ENCODE measurements at places on chromosomes 1 and 21. TPM values are rescaled to one million over a fixed set of nuclear protein-coding genes. Genes with fewer than 3 reads are reported as not detected.

SLC35E2B gene
- 17.4 TPM for total RNA-seq

GNPAT gene
- total RNA-seq, result 20.6 TPM

CHML gene
- 4.1 TPM for total RNA-seq

SERPINC1 gene
- 0.32 TPM for total RNA-seq

ZNF683 gene
- total RNA-seq, result not detected

ALDH4A1 gene
- 54.8 TPM for total RNA-seq

KCNJ6 gene
- not detected for total RNA-seq

GRCh38 chr1:7437608-7438395 lies 333.3 kb upstream of the VAMP3 start:
- no peak for ATAC-seq

- no peak for ATAC-seq
Measured at GRCh38 chr1:231420299-231420958, 1.7 kb downstream of the EGLN1 start.

DNA sequence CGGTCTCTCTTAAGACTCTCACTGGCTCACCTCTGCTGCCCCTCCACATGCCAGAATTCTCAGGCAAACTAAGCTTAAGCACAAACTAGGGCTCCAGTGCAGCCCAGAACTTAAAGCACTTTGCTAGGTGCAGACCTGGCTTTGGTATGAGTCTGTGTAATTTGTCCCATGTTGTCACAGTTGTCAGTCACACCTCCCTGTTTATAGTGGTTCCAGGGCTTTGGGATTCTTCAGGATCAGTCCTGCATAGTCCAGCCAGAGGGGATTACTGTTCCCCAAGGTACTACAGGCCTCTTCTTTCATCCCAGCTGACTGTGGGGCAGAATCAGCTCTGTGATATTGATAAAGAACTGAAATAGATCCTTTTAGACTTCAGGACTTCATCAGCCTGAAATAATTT lies 105.0 kb upstream of the UBE2U start:
- no peak for ATAC-seq

GRCh38 chr1:29259802-29260441 lies 23.6 kb downstream of the PTPRU start:
- peak; percentile 71 for ATAC-seq

DNA sequence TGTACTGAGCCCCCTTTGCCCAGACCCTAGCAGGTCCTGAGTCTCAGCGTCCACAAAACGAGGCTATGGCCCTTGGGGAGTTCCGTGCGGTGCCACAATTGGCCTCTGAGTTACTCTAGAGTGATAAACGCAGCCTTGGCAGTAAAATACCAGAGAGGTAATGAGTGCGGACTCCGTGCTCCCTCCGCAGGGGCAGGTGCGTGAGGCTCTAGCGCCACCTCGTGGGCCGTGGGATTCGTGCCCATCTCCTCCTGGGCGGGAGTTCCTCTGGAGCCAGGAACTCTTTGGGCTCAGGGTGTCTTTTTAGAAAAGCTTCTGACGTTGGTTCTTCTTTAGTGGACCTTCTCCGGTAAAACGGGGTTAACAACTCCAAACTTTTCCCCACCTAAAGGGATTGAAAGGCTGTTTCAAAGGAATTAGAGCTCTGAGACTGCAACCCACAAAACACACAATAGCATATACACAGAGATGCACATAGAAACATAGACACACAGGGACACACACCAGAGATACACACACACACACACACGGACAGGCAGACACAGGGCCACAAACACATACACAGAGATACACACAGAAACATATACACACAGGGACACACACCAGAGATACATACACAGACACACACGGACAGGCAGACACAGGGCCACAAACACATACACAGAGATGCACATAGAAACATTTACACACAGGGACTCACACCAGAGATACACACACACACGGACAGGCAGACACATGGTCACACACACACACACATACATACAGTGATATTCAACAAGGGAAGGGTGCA lies 99.4 kb downstream of the KCNJ15 start:
- ATAC-seq, result peak; percentile 80

DNA sequence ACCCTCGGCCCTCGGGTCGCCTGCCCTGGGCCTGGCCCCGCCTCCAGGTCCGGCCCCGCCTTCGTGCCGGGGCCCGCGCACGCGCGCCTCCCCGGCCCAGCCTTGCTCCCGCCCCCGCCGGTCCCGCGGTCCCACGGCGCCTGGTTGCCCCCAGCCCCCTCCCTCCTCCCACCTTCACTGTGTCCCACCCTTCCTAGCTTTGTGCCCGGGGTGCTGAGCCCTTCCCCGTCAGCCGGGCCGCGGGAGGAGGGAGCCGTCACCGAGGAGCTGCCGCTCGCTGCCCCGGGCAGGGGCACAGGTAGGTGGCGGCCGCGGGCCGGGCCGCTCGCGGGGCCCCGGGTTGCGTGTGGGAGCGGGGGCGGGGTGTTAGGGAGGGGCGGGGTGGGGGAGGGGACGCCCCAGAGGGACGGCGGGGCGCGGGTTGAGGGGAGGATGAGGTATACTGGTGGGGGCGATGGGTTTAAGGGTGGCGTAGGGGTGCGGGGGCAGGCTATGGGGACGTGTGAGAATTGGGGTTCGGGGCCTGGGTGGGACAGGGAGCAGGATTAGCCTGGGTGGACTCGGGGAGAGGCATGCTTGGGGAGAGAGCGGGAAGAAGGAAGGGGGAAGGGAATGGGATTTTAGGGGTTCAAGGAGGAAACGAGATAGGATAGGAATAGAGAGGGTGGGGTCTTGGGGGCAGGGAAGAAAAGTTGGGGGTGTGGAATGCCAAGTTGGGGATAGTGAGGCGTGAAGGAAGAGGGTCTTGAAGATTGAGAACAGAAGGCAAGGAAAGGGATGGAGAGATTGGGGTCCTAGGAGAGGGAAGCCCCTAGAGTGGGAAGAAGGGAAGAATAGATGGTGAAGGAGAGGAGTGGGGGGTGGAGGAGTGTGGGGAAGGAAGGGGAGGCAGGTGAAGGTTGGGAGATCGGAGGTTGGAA lies at the start of gene LRRC42:
LRRC42 (plus strand) TSS at position 99 of the 920 bp plus-strand sequence. CDS start 5,650 bp downstream, outside the sequence.
- ATAC-seq, result peak; percentile 84

- no peak for ATAC-seq
Measured at GRCh38 chr1:63821091-63822005, 47.5 kb downstream of the ROR1 start.

- peak; percentile 30 for ATAC-seq
Measured at GRCh38 chr1:29453502-29454240, 217.3 kb downstream of the PTPRU start.

DNA sequence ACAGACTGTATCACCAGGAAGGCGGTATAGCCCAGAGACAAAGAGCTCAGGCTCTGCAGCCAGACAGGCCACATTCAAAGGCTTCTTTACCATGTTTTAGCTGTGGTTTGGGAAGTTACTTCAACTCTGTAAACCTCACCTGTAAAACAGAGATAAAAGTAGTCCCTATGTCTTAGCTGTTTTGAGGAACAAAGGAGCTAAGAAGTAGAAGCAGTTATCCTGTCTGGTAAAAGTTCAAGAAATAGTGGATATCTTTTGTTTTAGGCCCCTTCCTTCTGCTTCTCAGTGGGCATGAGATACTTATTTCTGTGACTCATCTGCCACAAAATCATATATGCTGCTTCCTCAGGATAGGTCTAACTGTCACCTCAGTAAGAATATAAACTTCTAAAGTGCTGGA lies 6.5 kb downstream of the CD34 start:
- ATAC-seq, result no peak

DNA sequence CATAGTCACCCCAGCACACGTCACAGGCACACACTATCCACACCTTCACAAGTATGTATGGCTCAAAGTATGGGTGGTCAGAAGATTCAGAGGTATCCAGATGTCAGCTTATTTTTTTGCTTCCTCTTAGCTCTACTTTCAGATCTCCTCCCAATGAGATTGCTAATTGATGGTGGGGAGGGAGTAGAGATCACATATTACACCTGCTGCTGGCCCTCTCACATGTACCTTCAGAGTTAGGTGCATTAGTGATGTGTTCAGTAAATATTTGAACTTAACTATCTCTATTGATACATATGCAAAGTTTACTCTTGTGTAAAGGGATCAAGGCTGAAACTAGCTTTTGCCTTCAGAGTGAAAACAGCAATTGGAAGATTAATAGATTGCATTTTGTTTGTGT lies 262.6 kb downstream of the PCP4 start:
- ATAC-seq, result no peak

DNA sequence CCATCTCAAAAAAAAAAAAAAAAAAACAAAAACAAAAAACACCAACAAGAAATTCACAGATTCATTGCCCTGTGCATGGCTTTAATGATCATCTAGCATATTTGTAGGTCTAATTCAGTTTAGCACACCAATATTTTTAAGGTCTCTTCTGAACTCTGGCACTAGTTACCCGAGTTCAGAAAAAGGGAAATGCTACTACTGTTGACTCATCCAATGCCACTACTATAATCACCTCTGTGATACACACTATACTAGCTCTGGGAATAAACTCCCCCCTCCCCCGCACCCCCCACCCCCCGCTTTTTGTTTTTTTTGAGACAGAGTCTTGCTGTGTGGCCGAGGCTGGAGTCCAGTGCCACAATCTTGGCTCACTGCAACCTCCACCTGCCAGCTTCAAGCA lies 55.6 kb downstream of the FBXO42 start:
- no peak for ATAC-seq

GRCh38 chr21:44253832-44254710 lies 7.6 kb downstream of the DNMT3L start:
- ATAC-seq, result peak; percentile 8

GRCh38 chr1:24898152-24898908 lies 31.7 kb downstream of the RUNX3 start:
- ATAC-seq, result peak; percentile 49

DNA sequence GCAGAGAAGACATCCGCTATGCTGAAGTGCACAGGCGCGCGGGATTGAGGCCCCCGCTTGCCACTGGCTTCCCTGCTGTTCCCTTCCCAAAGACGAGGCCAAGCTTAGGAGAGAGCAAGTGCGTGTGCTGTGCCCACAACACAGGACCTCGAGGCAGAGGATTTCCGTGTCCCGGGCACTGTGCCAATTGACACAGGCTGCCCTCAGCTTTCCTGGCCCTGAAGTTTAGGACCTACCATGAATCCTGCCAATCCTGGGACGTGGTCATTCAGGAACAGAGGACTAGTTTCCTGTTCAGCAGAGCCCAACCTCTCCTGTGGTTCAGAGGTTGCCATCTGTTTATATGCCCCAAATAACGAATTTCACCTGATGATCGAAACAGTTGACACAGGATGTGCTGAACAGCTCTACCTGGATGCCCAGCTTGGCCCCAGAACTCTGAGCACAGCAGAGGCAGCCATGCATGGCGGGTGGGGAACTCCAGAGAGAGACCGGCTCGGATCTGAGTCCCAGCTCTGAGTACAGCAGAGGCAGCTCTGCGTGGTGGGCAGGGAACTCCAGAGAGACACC lies 22.0 kb downstream of the SLC37A1 start:
- peak; percentile 41 for ATAC-seq

DNA sequence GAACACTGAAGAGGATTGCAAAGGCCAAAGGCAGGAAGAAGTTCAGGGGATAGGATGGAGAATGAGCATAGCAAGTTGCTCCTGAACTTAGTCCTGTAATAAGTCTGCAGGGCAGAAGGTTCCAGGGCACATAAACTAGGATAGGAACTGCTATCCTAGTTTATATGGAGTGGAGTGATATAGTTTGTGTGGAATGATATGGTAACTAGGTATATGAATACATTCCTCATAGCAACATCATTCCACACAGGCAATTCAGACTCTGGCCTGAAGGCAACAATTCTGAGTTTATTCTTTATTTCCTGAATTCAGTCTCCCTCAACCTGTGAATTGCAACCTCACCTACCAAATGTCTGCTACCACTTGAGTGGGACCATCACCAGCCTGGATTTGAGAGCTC lies 154.9 kb upstream of the GREM2 start:
- no peak for ATAC-seq

- ATAC-seq, result peak; percentile 67
Measured at GRCh38 chr1:78032996-78033796, 12.6 kb upstream of the GIPC2 start.

DNA sequence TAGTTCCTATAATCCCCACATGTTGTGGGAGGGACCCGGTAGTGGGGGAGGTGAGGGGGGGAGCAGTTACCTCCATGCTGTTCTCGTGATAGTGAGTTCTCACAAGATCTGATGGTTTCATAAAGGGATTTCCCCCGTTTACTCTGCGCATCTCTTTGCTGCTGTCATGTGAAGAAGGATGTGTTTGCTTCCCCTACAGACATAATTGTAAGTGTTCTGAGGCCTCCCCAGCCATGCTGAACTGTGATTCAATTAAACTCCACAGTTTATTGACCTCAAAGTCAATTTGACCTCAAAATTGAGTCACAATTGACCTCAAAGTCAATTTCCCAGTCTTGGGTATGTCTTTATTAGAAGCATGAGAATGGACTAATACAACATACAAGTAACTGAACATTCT lies 19.7 kb downstream of the DPH5 start:
- ATAC-seq, result no peak

- no peak for ATAC-seq
Measured at GRCh38 chr1:93980320-93981273, 71.4 kb upstream of the GCLM start.

DNA sequence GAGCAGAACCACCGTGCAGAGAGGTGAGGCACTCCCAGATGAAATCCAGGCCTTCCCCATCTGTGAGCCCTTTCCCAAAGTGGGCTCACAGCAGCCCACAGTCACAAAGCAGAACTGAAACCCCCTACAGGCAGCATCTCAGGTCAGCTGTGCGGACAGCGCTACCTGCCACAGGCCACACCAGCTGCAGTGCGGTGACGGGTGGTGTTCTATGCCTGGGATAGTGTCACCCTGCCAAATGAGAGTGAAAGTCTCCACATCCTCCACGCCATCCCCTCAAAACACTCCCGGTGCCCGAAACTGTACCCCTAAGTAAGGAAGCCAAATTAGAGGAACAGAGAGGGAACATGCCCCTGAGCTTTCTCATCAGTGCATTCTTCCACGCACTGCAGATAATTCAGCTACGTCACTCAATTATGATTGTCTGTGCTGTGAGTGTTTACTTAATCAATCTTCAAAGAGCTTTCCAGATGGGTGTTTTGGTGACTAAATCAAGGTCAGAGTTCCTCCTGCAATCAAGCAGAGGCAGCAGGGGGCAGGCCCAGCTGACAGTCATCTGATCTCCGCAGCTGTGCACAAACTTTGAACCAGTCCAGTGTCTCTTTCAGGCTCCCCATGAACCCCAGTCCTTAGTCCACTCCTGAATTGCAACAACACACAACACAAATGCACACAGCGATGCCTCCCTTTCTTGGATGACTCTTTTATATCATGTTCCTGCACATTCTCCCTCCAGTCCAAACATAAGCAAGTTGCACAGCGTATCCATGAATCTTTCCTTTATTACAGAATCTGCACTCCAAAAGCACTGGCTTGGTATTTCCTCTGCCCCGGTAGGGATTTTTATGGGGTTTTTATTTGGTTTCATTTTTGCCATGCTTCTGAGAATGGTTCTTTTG lies 150.0 kb downstream of the TOMM20 start:
- peak; percentile 38 for ATAC-seq

Measured in esophagus mucosa (tissue), 1 donor.